ENCODE measurements at places on chromosomes 2 and 18. TPM values are rescaled to one million over a fixed set of nuclear protein-coding genes. Genes with fewer than 3 reads are reported as not detected.

FKBP1B gene
- 27.3 TPM for total RNA-seq

GRCh38 chr2:19026261-19026660 is 332.2 kb downstream of the OSR1 start:
- H3K4me1 ChIP-seq = no peaks in the 10 kb centered on the region
- DNase-seq = no peak
- H3K27ac ChIP-seq = no peak overlapping the region

ITPRIPL1 gene
- total RNA-seq = 0.41 TPM

PTPRN gene
- 0.60 TPM for total RNA-seq

GRCh38 chr18:2515908-2516625 is 55.2 kb downstream of the METTL4 start:
- no peaks in the 10 kb centered on the region for H3K27me3 ChIP-seq
- DNase-seq = no peak
- H3K36me3 ChIP-seq = no peaks in the 10 kb centered on the region
- H3K4me3 ChIP-seq = no peak overlapping the region

DNA sequence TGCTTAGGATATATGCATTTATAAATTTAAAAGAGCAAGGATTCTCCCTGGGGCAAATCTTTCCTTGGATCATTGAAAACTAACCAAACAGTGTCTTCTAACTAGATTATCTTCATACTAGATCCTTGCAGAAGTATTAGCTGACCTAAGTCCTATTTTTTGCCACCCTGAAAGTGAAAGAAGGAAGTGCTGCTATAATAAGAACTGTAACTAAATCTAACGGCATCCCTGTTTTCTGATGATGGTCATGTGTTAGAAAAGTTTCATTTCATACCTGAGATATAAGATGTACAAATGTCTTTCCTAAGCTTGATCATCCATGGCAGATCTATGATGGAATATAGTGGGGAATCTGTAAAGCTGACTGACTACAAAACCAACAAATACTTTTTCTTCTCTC is 102.7 kb downstream of the MAP2 start:
- H3K4me3 ChIP-seq = no peak overlapping the region
- no peak for DNase-seq

CCBE1 gene
- 7.5 TPM for total RNA-seq

- no peaks in the 10 kb centered on the region for H3K27me3 ChIP-seq
- no peak for DNase-seq
These were observed 303.1 kb upstream of the FBXO11 start for GRCh38 chr2:48209214-48209885.

- DNase-seq = no peak
- no peaks in the 10 kb centered on the region for H3K4me1 ChIP-seq
- H3K36me3 ChIP-seq = no peaks in the 10 kb centered on the region
- no peaks in the 10 kb centered on the region for H3K27me3 ChIP-seq
- H3K4me3 ChIP-seq = no peak overlapping the region
These were observed 253.1 kb upstream of the ZNF521 start for GRCh38 chr18:25604894-25605597.

GRCh38 chr2:197339016-197339415 is 28.4 kb upstream of the ANKRD44 start:
- H3K4me1 ChIP-seq = no peaks in the 10 kb centered on the region
- no peaks in the 10 kb centered on the region for H3K27me3 ChIP-seq
- no peak overlapping the region for H3K27ac ChIP-seq
- H3K4me3 ChIP-seq = no peak overlapping the region
- no peak for DNase-seq

- no peak for DNase-seq
- H3K4me1 ChIP-seq = no peaks in the 10 kb centered on the region
- H3K27ac ChIP-seq = no peak overlapping the region
- H3K4me3 ChIP-seq = no peak overlapping the region
- H3K36me3 ChIP-seq = no peaks in the 10 kb centered on the region
These were observed 72.7 kb downstream of the MAP2 start for GRCh38 chr2:209496586-209496982.

DNA sequence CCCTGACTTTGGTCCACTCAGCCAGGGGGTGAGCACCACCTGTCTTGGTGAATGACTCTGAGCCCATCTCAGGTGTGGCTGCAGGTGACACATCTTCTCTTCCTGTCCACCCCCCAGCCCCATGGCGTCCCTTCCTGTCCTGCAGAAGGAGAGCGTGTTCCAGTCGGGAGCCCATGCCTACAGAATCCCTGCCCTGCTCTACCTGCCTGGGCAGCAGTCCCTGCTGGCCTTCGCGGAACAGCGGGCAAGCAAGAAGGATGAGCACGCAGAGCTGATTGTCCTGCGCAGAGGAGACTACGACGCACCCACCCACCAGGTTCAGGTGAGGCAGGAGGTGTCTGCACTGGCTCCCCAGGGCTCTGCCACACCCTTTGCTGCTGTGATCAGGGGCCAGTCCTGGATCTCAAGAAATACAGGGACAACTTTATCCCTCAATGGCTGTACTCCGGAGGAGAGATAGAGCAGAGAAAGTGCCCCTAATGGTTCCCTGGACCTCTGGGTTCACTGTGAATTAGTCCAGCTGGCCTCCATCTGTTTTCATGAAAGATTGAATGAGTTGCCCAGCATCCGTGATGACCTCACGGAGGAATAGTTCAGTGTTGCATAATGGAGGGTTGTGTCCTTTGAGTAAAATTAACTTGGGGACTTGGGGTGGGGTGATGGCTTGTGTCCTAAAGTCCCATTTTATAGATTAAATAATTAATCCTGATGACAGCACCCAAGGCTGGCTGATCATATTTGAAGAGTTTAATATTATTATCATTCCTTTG is at the start of gene NEU2:
NEU2 (plus strand) TSS at position 122 of the 770 bp plus-strand sequence; CDS start at position 122, 0 bp downstream.
- no peaks in the 10 kb centered on the region for H3K36me3 ChIP-seq
- no peak for DNase-seq
- H3K4me3 ChIP-seq = no peak within 1 kb of the TSS
- no peak within 1 kb of the TSS for H3K27ac ChIP-seq
- H3K27me3 ChIP-seq = no peaks in the 10 kb centered on the region
- H3K4me1 ChIP-seq = no peaks in the 10 kb centered on the region

DNA sequence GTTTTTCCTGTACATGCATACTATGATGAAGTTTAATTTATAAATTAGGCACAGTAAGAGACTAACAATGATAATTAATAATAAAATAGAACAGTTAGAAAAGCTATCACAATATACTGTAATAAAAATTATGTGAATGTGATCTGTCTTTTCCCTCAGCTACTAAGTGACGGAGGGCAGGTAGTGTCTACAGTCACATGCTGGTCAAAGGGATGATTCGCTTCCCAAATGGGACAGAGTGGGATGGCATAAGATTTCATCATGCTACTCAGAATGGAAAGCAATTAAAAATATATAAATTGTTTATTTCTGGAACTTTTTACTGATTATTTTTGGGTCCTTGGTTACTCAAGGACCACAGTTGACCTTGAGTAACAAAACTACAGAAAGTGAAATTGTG is 71.5 kb downstream of the DAW1 start:
- DNase-seq = no peak
- no peak overlapping the region for H3K4me3 ChIP-seq
- H3K27me3 ChIP-seq = no peaks in the 10 kb centered on the region

GRCh38 chr18:523561-523960 is 23.1 kb upstream of the COLEC12 start:
- no peak overlapping the region for H3K4me3 ChIP-seq
- no peaks in the 10 kb centered on the region for H3K36me3 ChIP-seq
- no peaks in the 10 kb centered on the region for H3K27me3 ChIP-seq
- DNase-seq = no peak
- no peak overlapping the region for H3K27ac ChIP-seq
- H3K4me1 ChIP-seq = no peaks in the 10 kb centered on the region

- peak overlapping the region; percentile 42 for H3K27ac ChIP-seq
- H3K36me3 ChIP-seq = no peaks in the 10 kb centered on the region
- no peak for DNase-seq
- H3K27me3 ChIP-seq = no peaks in the 10 kb centered on the region
These were observed 1.4 kb downstream of the HTR2B start for GRCh38 chr2:231123362-231123898.

KCTD18 gene
- total RNA-seq = 68.5 TPM

GRCh38 chr18:11327391-11328009 is 178.1 kb upstream of the PIEZO2 start:
- no peaks in the 10 kb centered on the region for H3K27me3 ChIP-seq
- no peaks in the 10 kb centered on the region for H3K4me1 ChIP-seq
- H3K4me3 ChIP-seq = no peak overlapping the region

DNA sequence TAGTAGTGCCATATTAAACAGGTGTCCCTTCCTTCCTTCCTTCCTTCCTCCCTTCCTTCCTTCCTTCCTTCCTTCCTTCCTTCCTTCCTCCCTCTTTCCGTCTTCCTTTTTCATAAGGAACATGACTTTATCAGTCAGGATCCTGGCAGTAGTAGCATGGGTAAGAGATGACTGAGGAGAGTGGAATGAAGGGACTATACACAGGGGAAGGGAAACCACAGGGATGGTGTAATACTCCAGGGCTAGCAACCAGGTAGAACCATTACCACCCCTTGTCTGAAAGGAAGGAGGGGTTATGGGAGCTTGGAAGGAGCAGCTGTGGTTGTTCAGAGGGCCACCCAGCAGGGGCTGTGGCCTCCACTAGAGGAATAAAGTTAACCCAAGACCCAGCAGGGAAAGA is 23.2 kb upstream of the KDM3A start:
- no peaks in the 10 kb centered on the region for H3K36me3 ChIP-seq
- H3K4me3 ChIP-seq = no peak overlapping the region
- H3K27me3 ChIP-seq = peaks cover 2% of the 10 kb centered on the region
- no peak overlapping the region for H3K27ac ChIP-seq
- no peaks in the 10 kb centered on the region for H3K4me1 ChIP-seq

EGR4 gene
- not detected for total RNA-seq

POTEC gene
- not detected for total RNA-seq

QPCT gene
- 18.4 TPM for total RNA-seq

CHRNG gene
- not detected for total RNA-seq

GRCh38 chr2:230796280-230796862 is 68.4 kb upstream of the ITM2C start:
- H3K4me1 ChIP-seq = peaks cover 51% of the 10 kb centered on the region
- no peaks in the 10 kb centered on the region for H3K27me3 ChIP-seq
- no peak overlapping the region for H3K4me3 ChIP-seq
- no peak for DNase-seq
- H3K27ac ChIP-seq = peak overlapping the region; percentile 83

ACVR1C gene
- 12.7 TPM for total RNA-seq

GRCh38 chr2:223366566-223366965 is 235.6 kb downstream of the SCG2 start:
- no peak overlapping the region for H3K27ac ChIP-seq
- H3K27me3 ChIP-seq = no peaks in the 10 kb centered on the region
- no peak for DNase-seq
- no peaks in the 10 kb centered on the region for H3K4me1 ChIP-seq
- H3K36me3 ChIP-seq = no peaks in the 10 kb centered on the region

DNA sequence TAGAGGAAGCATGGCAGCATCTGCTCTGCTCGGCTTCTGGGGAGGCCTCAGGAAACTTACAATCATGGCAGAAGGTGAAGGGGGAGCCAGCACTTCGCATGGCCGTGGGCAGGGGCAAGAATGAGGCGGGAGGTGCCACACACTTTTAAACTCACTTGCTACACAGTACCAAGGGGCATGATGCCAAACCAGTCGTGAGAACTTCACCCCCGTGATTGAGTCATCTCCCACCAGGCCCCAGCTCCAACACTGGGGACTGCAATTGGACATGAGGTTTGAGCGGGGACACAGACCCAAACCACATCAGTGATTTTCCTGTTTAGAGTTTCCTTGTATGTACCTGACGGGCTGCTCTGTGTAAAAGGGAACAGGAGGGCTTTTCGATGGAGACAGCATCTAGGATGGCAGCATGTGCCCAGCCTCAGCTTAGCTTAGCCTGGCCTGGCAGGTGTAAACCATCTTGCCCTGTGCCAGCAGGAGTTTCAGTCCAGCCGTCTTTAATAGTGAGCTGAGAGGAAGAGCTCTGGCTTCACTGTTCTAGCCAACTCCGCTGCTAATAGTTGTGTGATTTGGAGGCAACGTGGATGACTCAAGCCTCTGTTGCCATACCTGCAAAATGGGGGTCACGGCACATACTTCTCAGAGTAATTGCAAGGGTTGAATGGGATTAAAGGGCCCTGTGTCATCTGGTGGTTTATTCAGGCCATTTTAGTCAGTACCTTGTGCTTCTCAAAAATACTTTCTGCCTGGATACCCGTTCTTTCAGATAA is 101.8 kb downstream of the ASAP2 start:
- H3K36me3 ChIP-seq = no peaks in the 10 kb centered on the region
- H3K4me3 ChIP-seq = no peak overlapping the region
- H3K4me1 ChIP-seq = peaks cover 28% of the 10 kb centered on the region
- no peak for DNase-seq

DNAJC5G gene
- not detected for total RNA-seq

ADNP2 gene
- total RNA-seq = 24.7 TPM

DSG1 gene
- total RNA-seq = not detected

DNA sequence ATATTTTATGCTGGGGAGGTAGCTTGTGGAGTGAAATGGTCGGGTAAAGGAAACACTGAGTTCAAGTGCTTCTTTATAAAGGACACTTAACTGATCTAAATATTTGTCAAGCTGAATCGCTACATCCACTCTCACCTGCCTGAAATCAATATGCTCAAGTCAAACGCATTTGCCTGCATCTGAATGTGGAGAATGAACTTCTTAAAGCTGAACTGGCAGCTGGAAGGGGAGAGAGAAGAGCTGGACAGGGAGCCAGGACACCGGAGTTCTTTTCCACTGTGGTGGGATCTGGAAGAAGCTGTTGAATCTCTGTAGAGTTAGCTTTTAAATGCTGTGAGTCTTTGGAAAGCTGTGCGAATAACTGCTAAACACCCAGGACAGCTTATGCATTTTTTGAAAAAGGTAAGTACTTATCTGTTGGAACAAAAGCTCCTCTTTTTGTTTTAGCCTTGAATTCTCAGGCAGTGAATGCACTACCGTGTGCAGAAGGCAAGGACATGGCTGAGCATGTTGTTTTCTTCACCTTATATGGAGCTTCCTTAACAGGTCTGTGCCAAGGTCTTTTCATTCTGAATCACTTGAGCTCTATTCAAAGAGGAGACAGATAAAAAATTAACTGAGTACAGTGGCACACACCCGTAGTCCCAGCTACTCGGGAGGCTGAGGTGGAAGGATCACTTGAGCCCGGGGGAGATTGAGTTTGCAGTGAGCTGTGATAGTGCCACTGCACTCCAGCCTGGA is 74.2 kb upstream of the KLF7 start:
- H3K36me3 ChIP-seq = no peaks in the 10 kb centered on the region
- H3K4me1 ChIP-seq = peaks cover 11% of the 10 kb centered on the region
- H3K27me3 ChIP-seq = no peaks in the 10 kb centered on the region
- peak overlapping the region; percentile 42 for H3K27ac ChIP-seq

DNA sequence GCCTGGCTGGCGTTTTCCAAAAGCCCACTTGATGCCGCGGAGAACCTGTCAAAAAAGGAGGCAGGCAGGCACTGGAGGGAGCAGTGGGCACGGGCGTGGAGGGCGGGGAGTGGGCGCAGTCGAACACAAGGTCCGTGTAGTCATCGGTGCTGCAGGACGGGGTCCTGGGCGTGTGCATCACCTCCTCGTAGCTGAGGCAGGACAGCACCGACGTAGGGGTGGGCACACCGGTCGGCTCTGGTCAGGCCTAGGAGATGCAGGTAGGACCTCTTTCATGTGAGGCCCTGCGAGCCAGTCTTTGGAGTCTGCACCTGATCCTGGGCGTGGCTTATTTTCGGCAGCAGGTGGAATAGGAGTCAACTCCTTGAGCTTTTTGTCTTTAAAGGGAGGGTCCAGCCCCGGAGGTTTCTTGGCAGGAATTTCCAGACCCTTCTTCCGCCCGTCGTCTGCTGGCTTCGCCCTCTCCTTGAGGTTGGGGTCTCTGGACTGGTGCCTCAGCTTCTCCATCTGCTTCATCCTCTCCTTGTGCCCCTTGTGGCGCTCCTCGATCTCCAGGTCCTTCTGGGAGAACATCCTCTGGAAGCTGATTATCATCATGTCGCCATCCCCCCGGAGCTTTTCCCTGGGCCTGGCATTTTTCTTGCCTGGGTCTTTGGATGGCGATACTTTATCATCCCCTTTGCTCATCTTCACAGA is 892.5 kb upstream of the LRRTM1 start:
- H3K36me3 ChIP-seq = no peaks in the 10 kb centered on the region
- no peak for DNase-seq
- no peak overlapping the region for H3K4me3 ChIP-seq
- H3K27ac ChIP-seq = no peak overlapping the region
- H3K4me1 ChIP-seq = no peaks in the 10 kb centered on the region
- H3K27me3 ChIP-seq = no peaks in the 10 kb centered on the region
